ENCODE measurements at places on chromosomes 6 and 20. TPM values are rescaled to one million over a fixed set of nuclear protein-coding genes. Genes with fewer than 3 reads are reported as not detected.

DNA sequence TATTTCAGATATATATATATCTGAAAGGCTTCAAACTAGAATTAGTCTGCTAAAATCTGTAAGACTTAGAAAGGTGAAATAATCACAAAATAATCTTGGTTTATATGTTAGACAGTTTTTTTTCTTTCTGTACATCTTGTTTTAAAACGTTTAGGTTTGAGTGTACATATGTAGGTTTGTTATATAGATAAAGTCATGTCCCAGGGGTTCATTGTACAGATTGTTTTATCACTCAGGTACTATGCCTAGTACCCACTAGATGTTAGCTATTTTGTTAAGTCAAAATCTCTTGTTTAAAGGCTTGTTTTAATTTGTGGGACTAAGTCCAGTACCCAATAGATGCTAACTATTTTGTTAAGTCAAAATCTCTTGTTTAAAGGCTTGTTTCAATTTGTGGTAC is 1339.0 kb upstream of the CITED2 start:
- no peak for DNase-seq

Gene MOG
- total RNA-seq = not detected

DNA sequence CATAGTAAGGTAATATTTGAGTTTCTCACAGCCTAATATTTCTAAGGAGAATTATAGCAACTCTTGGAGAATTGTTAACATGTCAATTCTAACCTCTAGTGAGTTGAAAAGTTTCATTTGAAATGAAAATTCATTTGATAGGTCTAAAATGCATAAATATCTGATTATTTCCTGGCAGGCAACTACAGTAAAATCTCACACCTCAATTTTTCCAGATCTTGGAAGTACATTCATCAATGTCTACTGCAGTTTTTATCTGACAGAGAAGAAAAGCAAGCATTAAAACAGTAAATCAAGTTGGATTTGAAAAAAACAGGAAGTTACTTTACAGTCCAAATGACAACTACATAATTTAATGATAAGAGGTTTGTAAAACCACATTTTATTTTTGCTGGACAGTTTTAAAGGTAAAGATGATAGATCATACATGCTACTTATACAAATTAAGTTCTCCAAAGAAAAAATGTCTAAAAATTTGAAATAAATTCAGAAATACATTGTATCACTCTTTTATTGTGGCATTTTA is 631.3 kb downstream of the EYS start:
- no peak for DNase-seq

DNA sequence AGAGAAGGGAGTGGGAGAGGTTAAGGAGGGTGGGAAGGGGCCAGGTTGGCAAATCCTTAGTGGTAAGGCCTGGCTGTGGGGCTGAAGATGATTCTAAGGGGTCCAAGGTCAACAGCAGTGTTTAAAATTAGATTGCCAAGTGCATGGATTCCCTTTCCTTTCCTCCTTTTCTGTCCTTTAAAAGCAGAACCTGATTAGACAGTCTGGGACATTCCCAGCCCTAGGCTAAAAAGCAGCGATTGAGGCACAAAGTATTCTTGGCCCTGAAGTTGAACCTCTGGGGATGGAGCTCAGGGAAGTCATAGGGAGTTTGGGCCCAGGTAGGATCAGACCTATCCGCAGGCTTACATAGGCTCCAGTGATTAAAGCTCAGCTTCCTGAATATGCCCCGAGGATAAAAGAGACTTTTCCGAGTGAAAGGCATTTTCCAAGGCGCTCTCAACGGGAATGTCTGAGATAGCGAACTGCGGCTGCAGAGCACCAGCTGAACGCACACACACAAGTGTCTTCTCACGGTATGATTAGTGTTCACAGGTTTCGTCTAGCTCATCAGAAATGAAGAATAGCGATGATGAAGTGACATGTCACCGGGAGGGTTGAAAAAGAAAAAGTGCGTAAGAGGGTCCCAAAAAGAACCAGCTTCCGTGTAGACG is 787 bp upstream of the CARMIL1 start:
- DNase-seq = no peak

DNA sequence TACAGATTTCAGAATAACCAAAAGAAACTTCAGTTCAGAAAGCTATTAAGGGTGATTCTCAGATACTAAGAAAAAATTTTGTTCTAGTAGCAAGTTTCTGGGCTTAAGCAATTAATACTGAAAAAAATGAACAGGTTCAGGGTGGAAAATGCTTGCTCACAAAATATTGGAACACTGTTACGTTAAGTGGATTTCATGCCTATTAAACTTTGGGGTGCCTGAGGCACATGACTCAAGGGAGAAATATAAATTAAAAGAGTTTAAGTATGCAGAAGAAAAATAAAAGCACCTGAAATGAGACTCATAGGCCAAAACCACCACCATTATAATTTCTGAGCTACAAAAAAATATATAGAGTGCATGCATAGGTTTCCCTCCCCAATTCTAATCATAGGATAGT is 32.3 kb upstream of the HSF2 start:
- DNase-seq = no peak

- DNase-seq = no peak
These were observed 51.6 kb upstream of the DACT2 start for GRCh38 chr6:168371185-168371584.

- DNase-seq = peak; percentile 47
These were observed 719 bp downstream of the SMPD2 start for GRCh38 chr6:109441069-109441816.

DNA sequence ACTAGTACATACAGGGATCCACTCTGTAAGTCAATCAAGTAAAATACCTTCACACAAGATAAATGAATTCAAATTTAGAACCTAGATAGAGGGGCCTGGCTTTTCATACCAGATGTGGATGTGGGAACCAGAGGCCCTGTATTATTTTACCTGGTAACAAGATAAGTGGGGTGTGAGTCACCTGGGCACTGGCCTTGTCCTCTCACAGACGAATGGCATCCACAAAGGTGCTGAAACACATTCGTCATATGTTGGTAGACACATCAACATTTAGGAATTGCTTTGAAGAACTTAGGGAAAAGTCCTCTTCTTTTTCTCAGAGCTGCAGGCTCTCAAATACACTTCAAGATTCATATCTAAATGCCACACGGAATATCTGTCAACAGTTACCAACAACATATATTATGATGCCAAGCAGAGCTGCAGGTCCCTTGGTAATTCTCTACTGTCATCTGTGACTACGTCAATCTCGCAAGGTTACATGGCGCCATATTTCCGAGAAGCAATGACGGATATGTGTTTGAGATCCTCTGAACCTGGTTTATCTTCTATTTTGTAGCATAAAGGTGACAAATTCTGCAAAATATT is 618.6 kb downstream of the EPM2A start:
- DNase-seq = no peak

Gene BTNL2
- not detected for total RNA-seq

GRCh38 chr20:49366687-49367086 is 88.8 kb upstream of the ZNFX1 start:
- DNase-seq = no peak

Gene ABCC10
- total RNA-seq = 31.1 TPM

GRCh38 chr6:149140137-149140909 is 177.2 kb upstream of the TAB2 start:
- no peak for DNase-seq

DNA sequence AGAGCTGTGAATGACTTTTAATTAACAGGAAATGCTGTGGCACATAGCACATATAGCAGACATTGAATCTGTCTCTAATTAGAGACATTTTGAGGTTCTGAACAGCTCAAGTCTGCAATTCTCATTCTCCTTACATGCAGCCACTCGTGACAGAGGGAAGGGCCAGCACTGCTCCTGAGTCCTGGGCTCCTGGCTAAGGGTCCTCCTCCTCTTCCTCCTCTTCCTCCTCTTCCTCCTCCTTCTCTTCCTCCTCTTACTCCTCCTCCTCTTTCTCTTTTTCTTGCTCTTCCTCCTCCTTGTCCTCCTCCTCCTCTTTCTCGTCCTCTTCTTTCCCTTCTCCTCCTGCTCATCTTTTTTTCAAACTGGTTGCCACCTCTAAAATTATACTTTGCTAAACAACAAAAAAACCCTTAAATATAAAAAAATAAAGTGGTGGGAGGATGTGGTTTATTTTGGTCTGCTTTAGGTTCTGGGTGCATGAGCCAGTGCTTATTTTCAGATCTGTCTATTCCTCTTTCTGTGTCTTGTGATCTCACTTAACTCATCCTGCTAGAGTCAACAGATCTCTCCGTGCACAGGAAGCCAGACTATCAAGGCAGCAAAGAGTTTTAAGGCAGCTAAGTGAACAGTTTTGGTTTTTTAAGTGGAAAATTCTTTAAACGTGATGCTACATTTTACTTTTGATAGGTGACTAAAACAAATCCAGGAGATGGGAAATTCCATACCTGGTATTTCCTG is 159.3 kb downstream of the CD83 start:
- DNase-seq = no peak

DNA sequence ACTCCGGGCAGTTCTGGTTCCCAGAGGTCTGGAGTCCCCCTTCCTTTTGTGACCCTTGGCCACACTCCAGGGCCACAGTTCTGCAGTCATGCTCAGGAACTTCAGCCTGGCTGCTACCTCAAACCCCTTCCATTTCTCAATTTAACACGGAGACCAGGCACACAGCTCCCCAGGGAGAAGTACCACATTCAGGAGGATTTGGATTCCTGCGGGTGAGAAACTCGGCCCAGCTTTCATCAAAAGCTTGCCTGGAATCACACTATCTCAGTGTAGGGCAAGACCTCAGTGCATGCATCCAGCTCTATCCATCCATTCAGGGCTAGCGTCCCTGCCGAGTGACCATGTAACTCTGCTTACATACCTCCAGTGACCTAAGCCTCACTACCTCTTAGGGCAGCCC is 16.8 kb upstream of the IP6K3 start:
- DNase-seq = no peak

DNA sequence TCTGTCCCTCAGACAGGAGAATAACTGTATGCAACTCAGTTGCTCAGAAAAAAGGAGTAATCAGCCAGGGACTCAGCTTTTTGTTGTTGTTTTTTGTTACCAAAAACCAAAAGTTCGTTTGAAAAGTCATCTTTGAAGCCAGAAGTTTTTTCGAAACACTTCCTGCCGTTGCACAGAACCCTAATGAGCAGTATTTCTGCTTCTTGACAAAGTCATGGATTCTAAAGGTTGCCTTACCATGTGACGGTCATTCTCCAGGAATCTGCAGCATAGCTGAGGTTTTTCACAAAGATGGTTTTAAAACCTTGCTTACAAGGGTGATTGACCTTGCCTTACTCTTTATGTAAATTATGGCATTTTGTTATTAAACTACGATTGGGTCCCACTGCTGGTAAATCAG is 1.9 kb downstream of the RAB32 start:
- peak; percentile 89 for DNase-seq

- DNase-seq = no peak
These were observed 6.2 kb downstream of the SNTA1 start for GRCh38 chr20:33437141-33437911.

Gene TDRD6
- total RNA-seq = under 0.01 TPM

Gene LST1
- total RNA-seq = not detected

GRCh38 chr6:118354641-118355040 is 193.5 kb upstream of the PLN start:
- DNase-seq = no peak

Gene HTR1B
- total RNA-seq = 8.2 TPM

DNA sequence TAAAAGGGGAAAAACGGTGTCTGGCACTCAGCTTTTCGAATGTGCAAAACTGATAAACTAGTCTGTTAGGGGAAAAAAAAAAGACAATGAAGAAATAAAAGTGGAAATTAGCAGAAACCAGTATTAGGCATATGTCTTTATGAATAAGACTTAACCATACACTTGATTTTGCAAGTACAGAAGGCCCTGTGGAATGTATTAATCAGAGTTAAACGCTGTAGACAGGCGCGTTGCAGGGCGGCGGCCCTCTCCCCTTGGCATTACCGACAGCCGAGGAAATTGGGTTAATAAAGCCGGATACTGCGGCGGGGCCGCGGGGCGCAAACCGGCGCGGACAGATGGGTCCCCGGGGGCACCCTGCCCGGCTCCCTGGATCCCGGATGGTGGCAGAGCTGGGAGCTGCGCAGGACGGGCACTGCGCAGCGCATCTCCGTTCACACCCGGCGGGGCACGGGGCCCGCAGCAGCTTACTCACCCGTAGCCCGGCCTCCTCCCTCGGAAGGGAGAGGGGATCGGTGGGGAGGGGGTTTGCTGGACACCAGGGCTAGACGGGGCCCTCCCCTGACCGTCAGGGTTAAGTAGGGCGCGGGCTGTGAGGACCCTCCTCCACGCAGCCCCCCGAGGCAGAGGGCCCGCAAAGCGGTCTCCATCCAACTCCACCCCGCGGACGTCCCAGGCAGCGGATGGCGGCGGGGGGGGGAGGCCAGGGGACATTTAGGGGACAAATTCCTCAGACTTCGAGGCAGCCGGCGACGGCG is 2.0 kb downstream of the BHLHE23 start:
- no peak for DNase-seq

GRCh38 chr6:155110721-155111120 is 115.6 kb downstream of the TIAM2 start:
- no peak for DNase-seq

DNA sequence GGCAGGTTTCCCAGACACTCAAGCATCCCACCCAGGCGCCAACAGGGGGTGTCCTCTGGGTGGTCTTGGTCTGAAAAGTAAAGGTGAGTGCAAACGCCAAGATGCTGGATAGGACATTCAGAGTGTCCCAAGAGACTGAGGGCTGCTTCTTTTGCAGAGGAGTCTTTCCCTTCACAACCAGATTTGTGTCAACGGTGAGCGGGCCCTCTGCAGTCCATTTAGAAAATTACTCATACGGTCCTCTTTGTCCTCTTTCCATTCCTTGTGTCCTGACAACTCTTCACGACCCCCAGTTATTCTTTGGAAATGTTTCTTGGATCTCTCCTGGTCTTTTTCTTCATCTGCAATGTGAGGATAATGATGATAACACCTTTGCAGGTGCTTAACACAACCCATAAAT is 257.8 kb downstream of the CDC5L start:
- DNase-seq = no peak

GRCh38 chr20:1569415-1569881 is 11.9 kb upstream of the SIRPD start:
- no peak for DNase-seq

Gene ZNF334
- 1.9 TPM for total RNA-seq

GRCh38 chr6:151069641-151070040 is 170.1 kb upstream of the AKAP12 start:
- DNase-seq = no peak

Gene ENPP1
- 6.0 TPM for total RNA-seq

Gene POLR3F
- total RNA-seq = 11.6 TPM

GRCh38 chr6:52893221-52893620 is 16.3 kb downstream of the GSTA3 start:
- DNase-seq = peak; percentile 18

DNA sequence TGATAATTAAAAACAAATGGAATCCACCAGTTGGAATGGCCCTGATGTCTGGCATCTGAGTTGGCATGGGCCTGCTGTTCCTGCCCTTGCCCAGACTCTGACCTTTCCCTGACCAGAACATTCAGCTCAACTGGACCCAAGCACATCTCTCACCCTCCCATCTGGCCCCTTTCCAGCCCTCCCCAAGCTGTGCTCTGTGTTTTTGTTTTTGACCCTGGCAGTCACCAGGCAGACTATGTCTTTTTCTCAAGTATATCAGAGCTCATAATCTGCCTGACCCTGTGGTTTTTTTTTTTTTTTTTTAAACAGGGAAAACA is 117.6 kb downstream of the TRDN start:
- DNase-seq = no peak
